ENCODE measurements at places on chromosomes 12 and 14.

DNA sequence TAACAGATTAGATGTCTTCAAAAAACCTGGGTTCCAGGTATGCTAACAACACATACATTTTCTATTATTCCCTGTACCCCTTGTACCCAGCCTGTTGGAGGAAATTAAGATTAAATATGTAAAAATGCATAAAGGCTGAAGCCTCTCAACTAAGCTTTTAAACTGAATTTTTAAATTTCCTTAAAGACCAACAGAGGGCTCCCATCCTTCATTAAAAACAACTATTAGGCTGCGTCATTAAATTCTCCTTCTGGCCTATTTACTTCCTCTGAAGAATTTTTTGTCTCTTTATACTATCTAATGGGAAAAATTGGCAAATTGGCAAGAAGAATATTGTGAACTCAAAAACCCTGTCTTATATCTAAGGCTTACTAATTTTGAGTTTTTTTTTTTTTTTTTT lies 21.8 kb downstream of the SENP1 start:
- DNase-seq, result no peak

DNA sequence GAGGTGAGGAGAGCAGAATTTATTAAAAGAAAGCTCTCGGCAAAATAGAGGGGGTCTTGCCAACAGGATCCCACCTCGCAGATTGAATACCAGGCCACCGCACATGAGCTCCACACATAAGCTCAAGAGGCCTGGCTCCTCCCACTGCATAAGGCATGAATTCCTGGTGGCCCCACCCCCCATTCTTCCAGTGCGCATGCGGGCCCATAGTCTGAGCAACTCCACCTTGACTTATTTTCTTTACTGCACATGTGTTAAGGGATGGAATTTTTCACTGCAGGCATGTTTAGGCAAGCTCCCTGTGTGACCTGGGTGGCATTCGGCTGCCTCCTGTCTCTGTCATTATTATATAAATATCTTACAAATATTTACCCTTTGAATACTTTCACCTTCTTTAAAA lies 412.5 kb downstream of the RMST start:
- no peak for DNase-seq

DNA sequence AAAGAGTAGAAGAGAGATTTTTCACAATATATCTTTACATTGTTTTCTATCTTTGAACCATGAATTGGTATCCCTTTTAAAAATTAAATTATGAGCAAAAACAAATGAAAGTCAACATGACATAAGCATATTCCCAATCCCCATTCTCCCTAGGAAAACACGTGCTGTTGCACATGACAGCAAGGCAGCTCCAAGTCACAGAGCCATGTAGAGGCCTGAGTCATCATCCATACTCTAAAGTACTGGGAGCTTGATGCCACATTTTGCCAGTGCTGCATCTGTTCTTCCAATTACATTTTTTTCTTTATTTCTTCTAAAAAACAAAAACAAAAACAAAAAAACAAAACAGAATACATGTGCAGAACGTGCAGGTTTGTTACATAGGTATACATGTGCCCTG lies 115.2 kb downstream of the ITPR2 start:
- no peak for DNase-seq

GRCh38 chr12:31749024-31749704 lies 20.3 kb upstream of the AMN1 start:
- peak; percentile 84 for DNase-seq

GRCh38 chr12:22529281-22530060 lies 14.9 kb downstream of the C2CD5 start:
- DNase-seq, result no peak

DNA sequence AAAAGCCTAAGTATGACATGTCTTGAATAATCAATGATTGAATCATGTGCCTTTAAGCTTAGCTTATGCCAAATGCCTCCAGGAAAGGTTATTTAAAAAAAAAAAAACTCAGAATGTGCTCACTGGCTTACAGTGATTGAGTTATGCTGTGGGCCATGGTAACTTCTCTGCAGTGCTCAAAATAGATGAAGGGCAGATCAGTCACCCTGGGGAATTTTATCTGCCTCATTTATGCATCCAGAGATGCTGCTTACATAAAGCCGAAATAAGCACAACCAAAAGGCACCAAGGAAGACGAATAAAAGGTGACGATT lies 118.7 kb upstream of the MDM1 start:
- DNase-seq, result peak; percentile 61

DNA sequence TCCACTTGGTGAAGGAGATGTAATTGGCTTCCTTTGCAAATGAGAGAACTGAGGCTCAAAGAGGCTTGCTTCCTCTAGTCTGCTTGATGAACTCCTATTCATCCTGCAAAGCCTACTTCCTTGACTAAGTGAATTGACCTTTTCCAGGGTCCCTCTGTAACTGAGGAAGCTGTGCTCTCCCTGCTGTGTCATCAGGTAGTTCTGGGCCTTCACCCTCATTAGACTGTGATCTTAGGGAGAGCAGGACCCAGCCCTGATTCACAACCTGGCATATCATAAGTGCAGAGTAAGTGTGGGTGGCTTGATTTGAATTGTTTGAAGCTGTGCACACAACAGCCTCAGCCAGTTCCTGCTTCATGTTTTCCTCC lies 16.3 kb downstream of the ASB2 start:
- no peak for DNase-seq

DNA sequence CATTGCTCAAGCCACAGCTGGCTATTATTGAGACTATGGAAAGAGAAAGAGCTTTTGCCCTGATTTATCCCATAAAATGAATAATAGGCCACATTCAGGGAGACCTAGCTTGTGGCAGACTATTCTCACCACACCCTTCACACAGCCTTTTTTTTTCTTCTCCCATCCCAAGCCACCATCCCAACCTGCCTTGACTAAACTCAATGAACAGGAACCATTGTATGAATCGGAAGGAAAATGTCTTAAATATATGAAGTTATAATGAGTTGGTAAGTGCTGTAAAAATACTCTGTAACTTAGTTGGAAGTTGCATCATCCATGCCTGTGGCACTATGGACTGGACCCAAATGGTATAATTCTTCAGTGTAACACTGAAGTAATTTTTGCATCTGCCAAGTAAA lies 338.4 kb downstream of the RAD51B start:
- no peak for DNase-seq

DNA sequence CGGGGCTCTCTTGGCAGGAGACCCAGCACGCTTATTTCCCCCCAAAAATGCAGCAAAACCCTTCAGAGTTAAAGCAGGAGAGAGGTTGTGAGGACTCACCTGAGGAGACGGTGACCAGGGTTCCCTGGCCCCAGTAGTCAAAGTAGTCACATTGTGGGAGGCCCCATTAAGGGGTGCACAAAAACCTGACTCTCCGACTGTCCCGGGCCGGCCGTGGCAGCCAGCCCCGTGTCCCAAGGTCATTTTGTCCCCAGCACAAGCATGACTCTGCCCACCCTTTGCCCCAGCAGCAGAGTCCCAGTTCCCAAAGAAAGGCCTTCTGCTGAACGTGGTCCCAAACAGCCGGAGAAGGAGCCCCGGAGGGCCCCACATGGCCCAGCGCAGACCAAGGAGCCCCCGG lies 337.7 kb downstream of the TMEM121 start:
- no peak for DNase-seq

DNA sequence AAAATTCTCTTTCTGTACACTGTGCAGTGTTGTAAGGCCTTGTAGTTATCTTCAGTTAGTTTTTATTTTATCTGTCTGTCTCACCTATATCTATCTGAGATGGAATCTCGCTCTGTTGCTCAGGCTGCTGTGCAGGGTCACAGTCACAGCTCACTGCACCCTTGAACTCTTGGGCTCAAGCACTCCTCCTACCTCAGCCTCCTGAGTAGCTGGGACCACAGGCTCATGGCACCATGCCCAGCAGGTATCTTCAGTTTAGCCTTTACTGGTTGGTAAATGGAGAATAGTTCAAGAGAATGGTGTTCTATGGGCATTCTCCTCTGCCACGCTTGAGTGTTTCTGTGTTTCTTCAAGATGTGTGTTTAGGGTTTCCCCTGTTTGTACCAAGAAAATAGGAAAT lies 13.6 kb downstream of the TULP3 start:
- DNase-seq, result no peak

DNA sequence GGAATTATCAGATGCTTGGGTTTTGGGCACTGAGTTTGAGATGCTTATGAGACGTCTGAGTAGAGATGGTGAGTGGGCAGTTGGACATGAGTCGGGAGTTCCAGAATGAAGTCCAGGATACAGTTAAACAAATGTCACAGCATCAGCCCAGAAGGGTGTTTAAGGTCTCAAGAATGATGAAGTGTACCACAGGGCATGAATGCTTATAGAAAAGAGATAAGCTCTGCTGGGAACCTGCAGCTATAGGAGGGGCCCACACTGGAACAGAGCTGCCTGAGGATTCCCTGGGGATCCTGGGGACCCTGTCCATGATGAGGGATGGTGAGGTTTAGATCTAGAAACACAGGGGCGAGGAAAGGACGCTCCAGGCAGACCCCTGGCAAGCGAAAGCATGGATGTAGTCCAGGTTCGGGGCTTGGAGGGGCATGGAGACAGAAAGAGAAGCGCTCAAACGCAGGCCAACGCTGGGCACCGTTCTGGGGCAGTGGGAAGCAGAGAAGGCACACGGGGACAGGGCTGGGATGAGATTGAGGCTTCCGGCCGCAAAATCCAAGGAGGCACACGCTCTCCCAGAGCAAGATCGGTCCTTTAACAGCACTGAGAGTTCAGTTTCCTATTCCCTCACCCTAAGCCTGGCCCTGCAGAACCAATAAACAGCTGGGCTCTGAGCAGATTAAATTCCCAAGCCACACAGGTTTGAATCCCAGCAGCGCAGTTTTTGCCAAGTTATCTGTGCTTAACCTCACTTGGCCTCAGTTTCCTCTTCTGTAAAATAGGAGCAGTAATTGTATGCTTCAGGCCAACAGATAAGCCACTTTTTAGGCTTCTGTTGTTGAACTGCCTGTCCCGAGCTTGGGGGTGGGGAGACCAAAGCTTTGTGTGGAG lies 52.9 kb downstream of the EID3 start:
- no peak for DNase-seq

DNA sequence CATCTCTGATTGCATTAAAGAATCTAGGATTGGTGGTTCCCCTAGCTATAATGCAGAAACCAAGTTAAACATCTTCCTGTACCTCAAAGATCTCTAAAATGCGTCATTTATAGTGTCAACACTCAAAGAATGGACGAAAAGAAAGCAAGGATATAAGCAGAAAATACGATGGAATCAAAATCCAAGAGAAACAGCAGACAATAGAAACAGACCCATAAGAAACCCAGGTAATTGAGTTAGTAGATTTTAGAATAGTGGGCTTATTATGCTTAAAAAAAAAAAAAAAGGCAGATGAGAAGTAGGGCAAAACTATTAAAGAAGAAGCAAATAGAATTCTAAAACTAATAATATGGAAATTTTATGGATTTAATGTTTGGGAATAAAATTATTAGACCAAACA lies 44.4 kb downstream of the USP15 start:
- DNase-seq, result no peak

- DNase-seq, result no peak
These were observed 11.9 kb downstream of the CALM1 start for GRCh38 chr14:90408713-90409112.

- DNase-seq, result no peak
These were observed 22.9 kb upstream of the BCDIN3D start for GRCh38 chr12:49865782-49866135.

DNA sequence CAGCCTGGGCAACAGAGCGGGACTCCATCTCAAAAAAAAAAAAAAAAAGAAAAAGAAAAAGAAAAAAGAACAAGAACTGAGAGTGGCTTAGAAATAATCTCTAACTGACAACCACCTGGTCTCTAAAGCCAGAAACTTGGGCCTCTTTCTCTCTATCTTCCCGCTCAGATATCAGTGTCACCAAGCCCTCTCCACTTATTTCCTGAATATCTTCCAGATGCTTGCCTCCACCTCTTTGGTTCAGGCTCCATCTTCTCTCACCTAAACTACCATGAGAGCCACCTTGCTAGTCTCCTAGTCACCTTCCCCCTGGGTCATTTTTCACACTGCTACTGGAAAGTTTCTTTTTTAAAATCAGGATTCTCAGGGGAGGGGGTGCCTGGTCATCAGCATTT lies 1.8 kb upstream of the TM9SF1 start:
- no peak for DNase-seq

GRCh38 chr14:59055006-59055405 lies 133.5 kb upstream of the DAAM1 start:
- DNase-seq, result no peak

- DNase-seq, result no peak
These were observed 19.2 kb downstream of the GPHB5 start for GRCh38 chr14:63299351-63300110.

GRCh38 chr12:5898874-5899273 lies 46.2 kb downstream of the ANO2 start:
- no peak for DNase-seq

GRCh38 chr12:15525441-15525840 lies 203.1 kb downstream of the PTPRO start:
- no peak for DNase-seq

GRCh38 chr12:93550748-93551611 lies 21.5 kb upstream of the SOCS2 start:
- no peak for DNase-seq

DNA sequence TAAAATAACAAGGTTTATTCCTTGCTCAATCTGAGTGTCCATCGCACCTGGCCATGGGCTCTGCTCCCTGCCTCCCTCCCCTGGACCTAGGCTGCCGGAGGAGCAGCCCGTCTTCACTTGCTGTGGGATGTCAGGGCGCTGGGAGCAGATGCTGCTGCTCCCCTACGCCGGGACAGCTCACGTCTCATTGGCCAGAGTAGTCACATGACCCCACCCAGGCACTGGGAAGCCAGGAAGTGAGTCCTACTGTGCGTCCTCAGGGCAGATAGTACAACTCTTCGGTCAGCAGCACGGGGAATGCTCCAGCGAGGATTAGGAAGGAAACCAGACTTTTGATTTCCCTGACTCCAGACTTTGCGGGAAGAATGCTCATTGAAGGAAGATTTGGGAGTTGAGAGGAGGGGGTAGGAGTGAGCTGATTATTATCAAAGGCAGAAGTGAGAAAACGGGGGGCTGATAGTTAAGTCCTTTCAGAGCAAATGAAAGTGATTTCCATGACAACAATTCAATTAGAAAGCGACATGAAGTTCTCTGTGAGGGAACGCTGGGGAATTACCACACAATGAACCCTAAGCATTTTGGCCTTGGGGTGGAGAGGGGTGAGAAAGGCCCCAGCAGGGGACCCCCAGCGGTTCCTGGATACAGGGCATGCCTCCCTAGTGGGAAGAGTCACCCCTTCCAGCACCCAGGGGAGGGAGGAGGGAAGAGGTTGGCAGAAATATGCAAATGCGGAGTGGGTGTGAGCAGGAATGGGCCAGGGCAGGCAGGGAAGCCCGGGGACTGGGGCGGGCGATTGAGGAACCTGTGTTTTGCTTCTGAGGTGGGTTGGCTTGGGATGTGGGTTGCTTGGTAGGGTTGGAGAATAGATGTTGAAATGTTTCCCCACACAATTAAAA lies 215.5 kb downstream of the AACS start:
- no peak for DNase-seq

- DNase-seq, result no peak
These were observed 1.1 kb upstream of the TRAF3 start for GRCh38 chr14:102775855-102776760.

All from stimulated activated effector memory CD8-positive, alpha-beta T cell treated with anti-CD3 and anti-CD28 coated beads, Interleukin-12 subunit alpha, Interleukin-12 subunit beta, amount 100 ng/mL, for 72 hours (primary cell).